Stimulated activated CD4-positive, alpha-beta T cell treated with anti-CD3 and anti-CD28 coated beads, Interleukin-12 subunit alpha, Interleukin-12 subunit beta, amount 100 ng/mL, for 24 hours (primary cell): ENCODE measurements at places on chromosomes 13 and 19.

- DNase-seq, result no peak
These were observed 1633.5 kb downstream of the SLITRK1 start for GRCh38 chr13:82248762-82249161.

GRCh38 chr13:99356262-99357091 lies 49.3 kb upstream of the GPR183 start:
- DNase-seq, result no peak

DNA sequence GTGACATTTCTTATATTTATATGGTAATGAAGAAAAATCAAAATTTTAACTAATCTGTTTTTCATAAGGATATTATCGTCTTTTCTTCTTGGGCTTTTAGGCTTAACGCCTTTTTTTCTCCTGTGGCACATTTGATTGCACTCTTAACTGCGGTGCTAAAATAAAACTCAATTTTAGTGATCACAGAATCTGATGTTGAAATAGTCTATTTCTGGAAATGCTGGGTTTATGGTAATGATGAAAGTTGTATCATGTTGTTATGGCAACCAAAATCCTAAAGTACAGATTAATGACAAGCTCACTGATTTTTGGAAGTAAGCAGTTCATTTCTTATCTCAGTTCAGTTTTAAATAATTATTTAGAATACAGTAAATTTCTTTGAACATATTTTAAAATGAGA lies 85.3 kb downstream of the COG6 start:
- DNase-seq, result no peak

GRCh38 chr19:14089662-14090508 lies 666 bp downstream of the SAMD1 start:
- peak; percentile 30 for DNase-seq

GRCh38 chr19:51030631-51031030 lies 4.2 kb downstream of the KLK12 start:
- DNase-seq, result no peak

DNA sequence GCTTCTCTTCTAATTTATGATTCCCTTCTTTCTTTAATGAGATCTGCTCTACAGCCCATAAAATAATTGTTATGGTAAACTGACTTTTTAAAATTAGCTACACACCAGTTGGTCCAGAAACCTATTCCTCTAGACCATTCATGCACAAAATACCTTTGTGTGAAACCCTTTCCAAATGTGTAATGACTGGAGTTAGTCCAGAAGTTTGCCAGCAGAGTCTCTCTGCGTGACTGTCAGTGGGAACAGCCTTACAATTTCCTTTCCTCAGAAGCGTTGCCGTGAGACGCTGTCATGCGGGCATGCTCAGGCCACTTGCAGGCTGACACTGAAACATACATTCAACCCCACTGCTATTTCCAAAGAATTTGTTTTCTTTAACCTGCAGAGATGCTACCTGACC lies 965.2 kb downstream of the PCDH9 start:
- no peak for DNase-seq

DNA sequence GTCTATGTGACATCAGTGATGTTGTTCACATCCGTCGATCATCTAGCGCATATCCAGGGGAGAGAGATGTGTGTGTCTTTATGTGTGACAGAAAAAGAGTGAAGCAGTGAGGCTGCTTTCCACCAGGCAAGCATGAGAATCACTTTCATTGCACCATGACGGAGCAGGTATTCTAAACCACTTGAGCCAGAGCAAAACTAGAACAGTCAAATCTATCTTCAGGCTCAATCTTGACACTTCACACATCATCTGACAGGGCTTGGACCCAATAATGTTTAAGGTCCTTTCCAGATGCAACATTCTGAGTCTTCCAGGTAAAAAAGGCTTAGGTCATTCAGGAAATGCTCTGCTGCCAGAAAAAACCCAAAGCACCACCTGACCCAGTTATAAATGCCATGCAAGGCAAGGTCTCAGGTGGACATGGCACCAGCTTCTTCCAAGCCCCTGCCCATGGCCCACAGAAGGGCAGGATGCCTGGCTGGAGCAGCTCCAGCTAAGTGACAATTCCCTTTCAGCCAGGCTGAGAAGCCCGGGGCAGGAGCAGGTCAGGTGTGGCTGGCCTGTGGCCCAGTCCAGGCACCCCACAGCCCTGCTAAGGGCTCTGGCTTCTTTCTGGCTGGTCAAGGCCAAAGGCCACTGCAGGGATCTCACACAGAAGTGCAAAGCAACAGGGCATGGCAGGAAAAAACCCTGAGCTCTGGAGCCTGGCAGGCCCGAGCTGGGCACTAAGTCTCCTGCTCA lies 5.0 kb downstream of the ELAVL1 start:
- no peak for DNase-seq

GRCh38 chr13:43573361-43573740 lies 213.4 kb downstream of the ENOX1 start:
- no peak for DNase-seq

DNA sequence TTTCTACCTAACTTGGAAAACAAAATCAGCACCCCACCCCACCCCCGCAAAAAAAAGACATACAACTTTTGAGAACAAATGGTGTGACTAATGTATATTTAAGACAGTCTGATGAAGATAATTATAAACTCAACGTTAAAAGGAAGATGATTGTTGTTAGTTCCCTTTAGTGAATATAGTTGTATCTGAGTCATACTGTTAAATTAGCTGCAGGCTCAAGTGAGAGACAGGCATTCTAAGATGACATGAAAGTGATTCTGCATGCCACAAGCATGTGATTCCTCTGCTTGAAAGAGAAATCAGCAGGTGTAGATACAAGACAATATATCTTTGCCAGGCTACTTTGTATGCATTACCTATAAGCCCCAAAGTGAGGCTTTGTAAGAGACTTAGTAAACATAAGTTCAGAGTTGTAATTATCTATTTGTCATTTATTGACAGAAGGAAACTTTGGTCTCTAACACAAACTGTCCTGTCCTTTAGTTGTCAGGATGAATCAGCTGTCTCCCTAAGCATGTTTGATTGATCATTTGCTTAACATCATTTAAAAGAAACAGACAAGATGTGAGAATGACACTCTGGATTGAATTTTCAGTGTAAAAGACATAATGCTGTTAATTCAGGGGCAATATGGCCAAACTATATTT lies 319.4 kb upstream of the HTR2A start:
- DNase-seq, result no peak

GRCh38 chr19:31214086-31214485 lies 135.2 kb downstream of the TSHZ3 start:
- DNase-seq, result peak; percentile 73

DNA sequence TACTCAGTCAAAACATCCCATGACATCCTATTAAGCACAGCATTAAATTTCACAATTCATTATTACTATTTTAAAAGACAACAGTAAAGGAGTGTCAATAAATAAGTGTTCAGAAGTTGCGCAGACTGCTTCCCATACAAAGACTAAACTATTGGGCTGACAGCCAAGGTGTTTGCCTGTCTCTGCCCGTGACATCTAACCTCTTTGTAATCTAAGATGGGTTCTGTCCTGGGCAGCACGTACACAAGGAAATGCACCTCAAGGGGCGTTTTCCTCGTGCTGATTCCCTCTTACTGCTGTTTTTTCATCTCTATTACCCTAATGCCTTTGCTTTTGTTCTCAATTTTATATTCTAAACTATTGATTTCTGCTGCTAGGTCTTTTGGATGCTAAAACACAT lies 216.3 kb downstream of the NHLRC3 start:
- no peak for DNase-seq

- DNase-seq, result no peak
These were observed 154.8 kb upstream of the IRS2 start for GRCh38 chr13:109941221-109941620.

- no peak for DNase-seq
These were observed 9.3 kb downstream of the EBPL start for GRCh38 chr13:49681842-49682435.

GRCh38 chr19:49911381-49912145 lies 14.9 kb upstream of the IL4I1 start:
- no peak for DNase-seq

DNA sequence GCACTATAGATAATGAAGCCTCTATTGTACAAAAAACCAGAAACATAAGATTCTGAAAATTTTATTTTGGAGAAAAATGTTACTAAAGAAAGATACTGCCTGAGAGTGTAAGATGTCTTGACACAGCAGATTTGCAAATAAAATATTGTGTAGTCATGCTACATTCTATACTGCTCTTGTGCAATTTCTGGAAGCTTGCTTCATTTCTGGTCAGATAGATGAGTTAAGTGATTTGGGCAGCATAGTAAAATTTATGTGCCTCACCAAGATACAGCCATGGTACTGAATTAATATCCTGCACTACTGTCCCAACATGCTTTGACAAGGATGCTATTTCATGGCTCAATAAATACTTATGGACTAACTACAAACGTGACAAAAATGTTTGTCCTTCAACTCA lies 55.1 kb upstream of the STARD13 start:
- DNase-seq, result no peak

GRCh38 chr19:18807861-18808331 lies 16.8 kb upstream of the COMP start:
- DNase-seq, result no peak

- DNase-seq, result no peak
These were observed 80.4 kb downstream of the TSHZ3 start for GRCh38 chr19:31268751-31269383.

- no peak for DNase-seq
These were observed 32.8 kb downstream of the ATP12A start for GRCh38 chr13:24713022-24713421.

DNA sequence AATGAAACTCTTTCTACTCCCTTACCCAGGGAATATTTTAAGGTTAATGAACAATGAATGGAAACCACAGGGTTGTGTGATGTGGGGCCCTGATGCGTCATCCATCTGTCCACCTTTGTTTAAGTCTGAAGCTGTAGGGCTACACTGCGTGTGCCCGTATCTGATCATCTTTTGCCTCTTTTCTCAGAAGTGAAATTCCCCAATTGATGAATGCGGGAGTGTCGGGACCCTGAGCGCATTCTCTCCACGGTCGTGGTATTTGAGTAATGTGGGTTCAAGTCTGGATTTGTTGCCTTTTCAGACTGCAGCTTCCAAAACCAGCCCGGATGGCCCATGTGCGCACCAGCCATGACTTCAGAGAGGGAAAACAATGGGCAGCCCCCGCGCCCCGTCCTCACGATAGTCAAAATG lies 112.3 kb downstream of the COL4A2 start:
- DNase-seq, result no peak

DNA sequence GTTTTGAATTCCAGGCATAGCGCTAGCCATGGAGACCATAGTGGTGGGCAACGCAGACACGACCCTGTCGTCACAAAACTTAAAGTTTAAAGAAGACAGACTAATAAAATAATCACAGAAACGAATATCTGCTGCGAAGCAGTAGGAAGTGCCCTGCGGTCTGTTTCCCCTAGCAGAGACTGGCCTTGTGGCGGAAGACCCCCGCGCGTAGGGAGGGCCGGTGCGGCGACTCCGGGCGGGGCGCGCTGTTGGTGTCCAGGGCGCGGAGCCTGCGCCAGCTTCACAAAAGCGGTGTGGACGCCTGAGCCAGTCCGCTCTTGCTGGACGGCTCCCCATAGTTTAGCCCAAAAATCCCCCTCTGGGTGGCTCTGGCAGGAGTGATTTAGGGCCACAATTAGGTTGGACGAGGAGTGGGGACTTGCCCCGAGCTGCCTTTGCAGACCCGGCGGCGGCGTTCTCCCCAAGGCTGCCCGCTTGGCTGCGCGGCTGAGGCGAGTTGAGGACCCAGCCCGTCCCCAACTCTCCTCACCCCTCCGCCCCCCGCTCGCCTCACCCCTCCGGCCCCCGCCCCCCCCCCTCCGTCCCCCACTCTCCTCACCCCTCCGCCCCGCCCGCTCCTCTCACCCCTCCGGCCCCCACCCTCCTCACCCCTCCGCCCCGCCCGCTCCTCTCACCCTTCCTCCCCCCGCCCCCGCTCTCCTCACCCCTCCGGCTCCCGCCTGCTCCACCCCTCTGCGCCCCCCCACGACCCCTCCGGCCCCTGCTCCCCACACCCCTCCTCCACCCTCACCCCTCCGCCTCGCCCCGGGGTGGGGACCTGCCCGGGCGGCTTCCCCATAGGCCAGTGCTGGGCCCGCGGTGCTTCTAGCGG lies 14.2 kb upstream of the LATS2 start:
- no peak for DNase-seq

GRCh38 chr13:63541336-63541735 lies 2125.7 kb upstream of the PCDH20 start:
- DNase-seq, result no peak

DNA sequence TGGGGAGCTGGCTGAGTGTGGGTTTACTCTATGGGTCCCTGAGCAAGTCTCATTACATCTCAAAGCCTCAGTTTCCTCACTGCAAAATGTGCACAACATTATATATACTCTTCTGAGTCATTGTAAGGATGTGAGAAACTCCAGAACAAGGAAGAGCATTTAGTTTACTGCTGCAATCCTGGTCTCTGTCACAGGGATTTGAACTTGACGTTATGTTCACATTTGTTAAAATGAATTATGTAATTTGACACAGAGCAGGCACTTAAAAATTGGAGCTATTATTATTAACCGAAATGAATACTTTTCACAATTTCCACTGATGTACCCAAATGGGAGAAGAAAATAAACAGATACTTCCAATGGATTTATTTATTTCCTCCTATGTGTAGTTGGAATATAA lies 101.0 kb downstream of the STARD13 start:
- DNase-seq, result no peak

DNA sequence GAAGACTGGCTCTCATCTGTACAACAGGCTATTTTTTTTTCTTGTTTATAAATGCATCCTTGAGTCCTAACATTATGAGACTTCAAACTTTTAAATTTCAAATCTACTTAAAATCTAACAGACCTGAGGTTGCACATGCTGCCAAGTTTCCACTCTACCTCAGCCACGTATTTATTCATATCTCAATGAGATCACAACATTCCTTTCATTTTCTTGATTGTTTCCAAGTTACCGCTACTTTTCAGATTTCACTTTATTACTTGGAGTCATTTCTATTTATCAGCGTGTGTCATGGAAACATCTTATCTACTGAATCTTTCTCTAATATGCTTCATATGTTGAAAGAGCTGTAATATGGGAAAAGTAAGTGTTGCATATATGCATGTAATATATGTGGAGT lies 1257.5 kb upstream of the ATXN8OS start:
- DNase-seq, result no peak

DNA sequence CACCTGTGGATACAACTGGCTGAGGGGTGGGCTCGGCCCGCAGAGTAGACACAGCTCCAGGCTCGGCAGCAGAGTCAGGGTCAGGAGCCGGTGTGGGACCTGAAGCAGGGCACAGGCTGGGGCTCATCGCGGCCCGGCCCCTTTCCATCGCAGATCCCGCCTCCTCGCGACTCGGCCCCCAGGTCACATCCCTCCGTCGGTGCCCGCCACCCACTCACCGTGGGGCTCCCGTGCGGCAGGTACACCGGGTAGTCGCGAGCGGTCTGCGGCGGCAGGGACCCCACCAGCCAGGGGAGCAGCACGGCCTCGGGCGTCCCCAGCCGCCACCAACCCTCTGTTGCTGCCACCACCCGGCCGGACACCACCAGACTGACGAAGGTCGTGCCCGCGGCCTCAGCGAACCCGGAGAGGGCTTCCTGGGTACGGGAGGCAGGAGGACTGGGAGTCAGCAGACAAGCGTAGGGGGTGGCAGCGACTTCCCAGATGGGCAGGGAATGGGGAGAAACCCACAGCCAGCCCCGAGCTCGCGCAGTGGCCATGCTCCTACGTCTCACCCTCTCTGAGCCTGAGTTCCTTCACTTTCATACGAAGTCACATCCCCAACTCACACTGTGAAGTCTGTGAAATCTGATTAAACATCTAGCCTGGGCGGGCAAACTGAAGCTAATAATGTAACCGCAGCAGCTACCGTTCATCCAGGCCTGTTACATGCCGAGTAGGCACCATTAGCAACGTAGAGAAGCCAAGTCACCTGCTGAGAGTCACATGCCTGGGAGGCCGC lies 3.7 kb downstream of the FUZ start:
- peak; percentile 35 for DNase-seq

- peak; percentile 97 for DNase-seq
These were observed 512 bp upstream of the ARHGAP35 start for GRCh38 chr19:46860125-46860845.
